ENCODE measurements at places on chromosomes 6 and 20.
A peak's percentile ranks its signal among the peaks of the same experiment; 100 is the strongest.

GRCh38 chr6:142222022-142222421, 75.0 kb downstream of the VTA1 start:
- no peak for DNase-seq

- no peak for DNase-seq
Observed at GRCh38 chr6:77633993-77634715, 18.7 kb upstream of the MEI4 start.

DNA sequence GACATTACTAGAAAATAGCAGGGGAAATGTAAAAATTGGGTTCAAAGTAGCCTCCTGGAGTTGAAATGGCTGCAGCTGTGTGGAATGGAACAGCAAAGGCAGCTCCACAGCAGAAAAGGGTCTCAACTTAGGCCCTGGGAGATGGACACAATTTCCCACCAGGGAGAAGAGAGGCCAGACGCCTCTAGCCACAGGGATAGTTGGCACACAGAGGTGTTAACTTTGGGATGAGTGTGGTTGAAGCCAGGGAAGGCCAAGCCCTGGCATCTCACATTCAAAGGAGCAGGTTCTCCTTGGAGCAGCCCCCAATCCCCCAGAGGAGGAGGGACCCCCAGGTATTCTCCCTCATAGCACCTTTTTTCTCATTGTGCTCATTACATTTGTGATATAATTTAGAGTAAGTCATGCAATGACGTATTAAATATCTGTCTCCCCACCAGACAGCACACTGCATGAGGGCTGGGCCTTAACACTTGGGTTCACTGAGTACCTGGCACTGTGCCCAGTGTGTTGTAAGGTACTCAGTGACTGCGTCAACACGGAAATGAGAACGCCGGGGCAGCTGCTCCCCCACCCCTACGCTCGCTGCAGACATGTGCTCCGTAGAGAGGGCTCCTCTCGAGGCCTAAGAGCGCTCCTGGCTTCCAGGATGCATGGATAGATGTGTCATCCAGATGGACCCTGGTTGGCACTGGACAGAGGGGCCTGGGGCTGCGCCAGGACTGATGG, 76.0 kb upstream of the CD93 start:
- no peak for DNase-seq

DNA sequence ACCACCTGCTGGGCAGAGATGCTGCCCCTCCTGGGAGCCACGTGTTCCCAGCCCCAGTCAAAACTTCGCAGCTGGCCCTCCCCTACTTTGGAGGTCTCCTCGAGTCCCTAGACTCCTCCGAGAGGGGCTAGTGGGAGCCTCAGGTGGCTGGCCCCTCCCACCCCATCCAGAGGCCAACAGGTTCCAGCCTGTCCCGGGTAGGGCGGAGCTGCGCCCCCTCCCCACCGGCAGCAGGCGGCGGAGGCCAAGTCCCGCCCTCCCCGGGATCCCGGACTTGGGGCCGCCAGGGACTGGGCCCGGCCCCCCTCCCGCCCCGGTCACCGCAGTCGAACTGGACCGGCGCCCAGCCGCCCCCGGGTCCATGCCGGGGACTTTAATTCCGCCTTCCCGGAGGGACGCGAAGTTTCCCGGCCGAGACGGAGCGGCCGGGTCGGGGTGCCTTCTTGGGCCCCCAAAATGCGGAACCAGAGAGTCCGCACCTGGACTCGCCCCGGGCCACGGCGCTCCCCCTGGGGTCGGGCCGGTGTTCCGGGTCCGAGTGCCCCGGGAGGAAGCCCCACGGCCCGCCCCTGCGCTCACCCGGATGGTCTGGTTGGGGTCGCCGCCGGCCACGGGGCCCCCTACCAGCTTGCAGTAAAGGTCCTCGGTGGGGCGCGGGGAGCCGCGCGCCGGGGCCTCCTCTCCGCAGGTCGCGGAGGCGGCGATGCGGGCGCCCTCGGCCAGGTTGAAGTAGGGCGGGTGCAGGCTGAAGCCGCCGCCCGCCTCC, 559 bp downstream of the LAMA5 start:
- DNase-seq: peak; percentile 72

DNA sequence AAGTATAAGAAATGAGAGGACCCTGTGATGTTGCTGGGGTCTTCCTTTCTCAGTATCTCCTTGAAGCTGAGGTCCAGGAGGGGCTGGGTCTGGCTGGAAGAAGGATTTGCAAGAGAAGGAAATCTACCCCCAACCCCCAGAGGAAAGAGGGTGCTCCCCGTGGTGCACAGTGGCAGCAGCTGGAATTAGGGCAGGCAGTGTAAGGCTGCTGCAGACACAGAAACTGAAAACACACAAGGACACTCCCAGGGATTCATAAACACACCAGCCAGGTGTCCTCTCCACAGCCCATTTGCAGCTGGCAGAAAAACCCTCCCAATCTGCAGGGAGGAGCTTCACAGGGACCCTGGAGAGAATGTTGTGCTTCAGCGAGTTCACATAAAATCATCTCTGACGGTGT, 297.2 kb downstream of the CDH26 start:
- no peak for DNase-seq

DNA sequence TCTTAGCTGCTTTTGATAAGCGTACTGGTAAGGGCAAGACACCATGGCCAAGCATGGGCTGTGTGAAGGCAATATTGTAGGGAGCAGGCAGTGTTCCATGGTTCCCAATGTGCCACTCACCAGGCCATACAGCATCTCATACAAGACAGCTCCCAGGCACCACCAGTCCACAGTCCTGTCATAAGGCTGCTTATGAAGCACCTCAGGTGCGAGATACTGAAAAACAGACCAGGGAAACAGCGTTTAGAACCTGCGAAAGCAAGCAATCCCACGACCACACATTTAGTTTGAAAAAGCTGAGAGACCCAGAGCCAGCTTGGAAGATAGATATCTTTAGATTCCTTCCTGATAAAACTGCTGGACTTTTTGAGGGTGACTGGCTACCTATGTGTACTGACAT, 119.1 kb upstream of the SLC2A12 start:
- DNase-seq: no peak

DNA sequence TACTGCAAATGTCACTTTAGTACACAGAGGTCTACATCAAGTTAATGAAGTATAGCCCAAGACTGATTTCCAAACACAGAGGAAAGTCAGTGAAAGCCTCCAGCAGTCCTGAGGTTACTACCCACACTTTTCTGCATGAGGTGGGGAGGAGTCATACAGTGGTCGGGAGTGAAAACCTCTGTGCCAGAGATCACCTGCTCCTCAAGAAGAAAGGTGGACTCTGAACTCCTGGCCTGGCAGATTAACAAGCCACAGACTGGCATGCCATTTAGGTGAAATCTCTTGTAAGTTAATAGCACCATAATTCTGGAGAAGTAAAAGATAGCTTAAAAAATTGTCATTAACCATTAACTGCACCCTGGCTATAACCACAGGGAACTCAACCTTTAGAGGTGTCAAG, 125.0 kb upstream of the LAMP5 start:
- no peak for DNase-seq

DNA sequence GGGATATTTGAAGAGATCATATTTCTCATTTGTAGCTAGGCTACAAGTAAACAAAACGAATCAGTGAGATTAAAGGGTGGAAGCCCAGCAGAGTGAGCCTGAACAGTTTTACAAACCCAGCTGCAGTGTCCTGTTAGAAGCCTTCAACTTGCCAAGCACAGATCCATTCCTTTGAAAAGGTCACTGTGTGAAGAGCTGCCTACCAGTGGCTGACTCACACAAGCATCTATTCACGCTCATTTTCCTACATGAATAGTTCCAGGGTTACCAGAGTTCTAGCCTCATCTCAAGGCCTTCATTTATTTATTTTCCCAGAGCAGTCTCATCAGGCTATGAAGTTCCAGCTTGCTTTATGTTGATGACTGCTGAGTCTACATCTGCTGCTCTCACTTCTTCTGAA, 25.7 kb upstream of the MLIP start:
- DNase-seq: no peak

DNA sequence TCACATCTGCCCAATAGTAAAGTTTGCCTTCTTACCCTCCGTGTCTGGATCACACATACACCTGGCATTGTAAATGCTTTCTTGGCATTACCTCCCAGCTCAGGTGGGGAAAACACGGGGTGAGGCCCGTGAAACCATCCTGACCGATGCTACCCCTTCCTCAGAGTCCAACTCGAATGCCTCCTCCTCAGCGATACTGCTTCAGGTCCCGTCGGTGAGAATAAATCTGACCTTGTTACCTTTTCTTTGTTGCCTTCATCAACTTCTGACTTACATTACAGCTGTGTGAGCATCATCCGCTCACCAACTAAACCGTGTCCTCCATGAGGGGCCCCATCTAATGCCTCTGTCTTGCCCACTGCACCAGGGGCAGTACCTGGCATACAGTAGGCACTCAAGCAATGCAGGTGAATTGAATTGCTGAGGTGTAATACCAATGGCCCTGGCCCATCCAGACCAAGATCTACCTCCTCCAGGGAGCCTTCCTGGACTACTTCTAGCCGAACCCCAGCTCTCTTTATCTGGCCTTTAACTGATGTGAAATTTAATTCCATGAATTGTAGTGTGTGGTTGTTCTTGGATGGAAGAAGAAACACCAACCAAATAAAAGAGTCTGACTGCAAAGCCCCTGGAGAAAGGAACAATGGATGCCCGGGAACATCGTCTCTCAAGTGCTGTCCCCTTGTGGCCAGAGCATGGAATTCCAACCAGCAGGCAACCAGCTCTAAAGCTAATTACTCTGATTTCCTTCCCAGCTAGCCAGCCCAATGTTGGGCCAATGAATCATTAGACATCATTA, 141.5 kb downstream of the ANKRD60 start:
- peak; percentile 37 for DNase-seq

- DNase-seq: peak; percentile 35
Observed at GRCh38 chr20:52259295-52259694, 67.7 kb upstream of the ZFP64 start.

GRCh38 chr20:60782959-60783625, 469.0 kb upstream of the CDH4 start:
- no peak for DNase-seq

DNA sequence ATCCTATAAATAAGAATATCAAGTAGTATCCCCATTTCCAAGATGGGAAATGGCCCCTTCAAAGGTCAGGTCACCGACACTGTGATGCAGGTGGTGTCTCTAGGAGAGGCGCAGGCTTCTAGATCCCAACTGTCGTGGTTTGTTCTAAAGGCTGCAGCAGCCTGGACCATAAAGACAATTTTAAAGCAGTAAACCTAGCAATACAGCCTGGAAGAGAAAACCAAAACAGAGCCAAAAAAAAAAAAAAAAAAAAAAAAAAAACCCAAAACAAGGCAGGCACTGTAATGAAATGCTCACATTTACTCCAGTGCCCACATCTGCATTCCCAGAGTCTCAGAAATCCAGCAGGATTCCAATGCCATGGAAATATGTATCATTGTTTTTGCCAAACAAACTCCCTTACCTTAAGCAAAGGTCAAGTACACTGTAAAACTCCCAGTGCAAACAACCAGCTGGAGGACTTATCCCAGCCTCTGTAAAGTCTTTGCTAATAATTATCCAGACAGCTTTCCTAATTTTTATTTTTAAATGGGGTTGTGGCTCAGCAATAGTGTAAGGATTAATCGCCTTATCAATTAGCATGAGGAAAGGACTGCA, 98.2 kb downstream of the PSMG4 start:
- DNase-seq: no peak

DNA sequence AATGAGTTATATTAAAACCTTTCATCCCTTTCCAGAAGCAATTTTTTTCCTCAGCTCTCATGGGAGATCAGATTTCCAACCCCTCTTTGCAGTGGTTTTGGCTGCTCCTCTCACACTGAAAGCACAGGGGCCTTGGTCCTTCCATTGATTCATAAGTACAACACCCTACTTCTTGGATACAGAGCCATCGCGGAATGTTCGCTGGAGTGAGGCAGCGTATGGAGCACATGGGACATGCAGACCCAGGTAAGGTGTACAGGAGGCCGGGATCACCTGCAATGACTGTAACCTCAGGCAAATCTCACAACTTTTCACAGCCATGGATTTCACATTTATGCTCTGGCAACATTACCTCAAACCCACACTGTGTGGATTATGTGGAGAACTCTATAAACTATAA, 75.2 kb upstream of the HEY2 start:
- DNase-seq: no peak

GRCh38 chr6:131654326-131654725, 17.2 kb downstream of the ENPP3 start:
- DNase-seq: no peak

DNA sequence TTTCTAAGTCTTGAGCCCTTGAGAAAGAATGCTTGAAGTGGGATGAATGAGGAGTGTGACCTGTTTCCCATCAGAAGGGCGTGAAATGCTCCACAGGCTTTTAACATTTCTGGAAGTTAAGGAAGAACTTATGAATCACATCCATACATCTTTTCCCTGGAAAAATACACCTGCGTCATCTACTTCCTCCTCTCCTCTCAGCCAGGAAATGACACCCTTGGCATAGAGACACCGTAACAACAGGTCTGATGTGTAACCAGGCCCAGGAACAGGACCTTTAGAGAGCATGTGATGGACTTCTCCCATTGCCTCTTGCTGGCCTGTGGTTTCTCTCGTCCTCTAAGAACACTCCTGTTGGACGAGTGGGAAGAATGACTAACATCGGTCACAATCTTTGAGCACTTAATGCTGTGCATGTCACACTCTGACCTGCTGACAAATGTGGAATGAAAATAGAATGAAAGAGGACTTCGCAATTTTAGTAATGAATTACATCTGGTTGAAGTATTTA, 28.5 kb upstream of the CITED2 start:
- no peak for DNase-seq

GRCh38 chr6:42610416-42610815, 46.6 kb downstream of the UBR2 start:
- DNase-seq: no peak

GRCh38 chr20:35909176-35909575, 45.1 kb downstream of the SCAND1 start:
- no peak for DNase-seq

DNA sequence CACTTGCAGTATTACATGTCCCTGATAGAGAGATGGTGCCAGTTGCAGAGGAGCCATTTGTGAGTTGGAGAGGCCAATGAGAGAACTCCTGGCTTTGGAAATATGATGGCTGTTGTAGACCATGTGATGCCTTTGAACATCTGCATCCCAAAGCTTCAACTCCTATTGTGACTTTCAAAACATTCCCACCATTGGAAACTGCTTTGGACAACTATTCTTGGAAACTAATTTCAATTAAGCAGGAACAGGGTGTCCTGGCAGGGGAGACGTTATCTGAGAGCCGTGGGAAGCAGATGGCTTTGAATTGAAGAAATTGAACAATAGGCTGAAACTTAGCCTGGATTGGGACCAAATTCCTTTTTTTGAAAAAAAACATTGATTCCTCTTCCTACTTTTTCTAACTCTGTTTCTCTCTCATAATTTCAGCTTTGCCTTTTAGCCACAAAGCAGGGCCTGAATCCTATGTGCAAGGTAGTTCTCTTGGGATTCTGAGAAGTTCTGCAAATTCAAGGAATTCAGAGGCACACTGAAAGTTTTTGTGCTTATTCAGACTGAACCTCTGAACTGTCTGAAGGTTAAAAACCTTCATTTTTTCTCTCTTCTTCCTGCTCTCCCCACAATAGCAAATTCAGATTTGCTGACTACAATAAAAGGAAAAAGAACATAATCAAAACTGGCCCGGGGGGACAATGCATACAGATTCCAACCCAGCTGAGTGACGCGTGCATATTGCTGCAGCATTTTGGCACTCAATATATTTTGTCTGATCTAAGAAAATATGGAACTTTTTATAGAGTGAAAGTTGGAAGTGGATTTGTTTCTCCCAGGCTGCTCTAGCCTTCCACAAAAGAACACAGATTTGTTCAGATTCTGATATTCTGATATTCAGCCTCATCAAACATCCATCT, 720.4 kb upstream of the CHD6 start:
- DNase-seq: no peak

- no peak for DNase-seq
Observed at GRCh38 chr6:4804095-4804494, 27.9 kb downstream of the CDYL start.

All from SK-N-DZ (cell line).